ENCODE measurements at places on chromosomes 1 and 21.

DNA sequence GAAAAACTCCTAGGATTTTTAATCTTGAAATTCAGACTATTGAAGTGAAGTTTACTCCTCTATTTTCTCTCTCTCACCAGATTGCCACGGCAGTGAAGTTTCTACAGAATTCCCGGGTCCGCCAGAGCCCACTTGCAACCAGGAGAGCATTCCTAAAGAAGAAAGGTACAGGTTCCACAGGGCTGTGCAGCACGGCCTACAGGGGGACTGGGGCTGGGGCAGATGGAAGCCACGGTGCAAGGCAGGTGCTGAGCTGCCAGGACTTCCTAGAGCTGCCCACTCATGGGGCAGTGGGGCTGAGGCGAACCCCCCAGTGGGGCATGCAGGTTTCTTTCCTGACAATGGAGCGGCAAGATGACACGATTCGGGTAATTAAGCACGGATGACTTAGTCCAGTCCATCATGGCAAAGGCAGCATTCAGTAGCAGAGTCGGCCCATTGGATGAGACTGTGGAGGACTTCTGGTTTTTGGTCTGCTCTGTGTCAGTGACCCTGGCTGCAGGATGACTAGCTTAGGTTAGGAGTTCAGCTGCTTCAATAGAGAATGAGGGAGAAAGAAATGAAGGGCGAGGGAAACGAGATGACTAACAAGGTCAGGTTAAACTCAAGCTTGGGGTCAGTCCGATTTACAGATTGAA is 61.5 kb downstream of the PEX14 start:
- peak; percentile 46 for DNase-seq

- no peak for DNase-seq
These were observed 67.5 kb upstream of the DUSP10 start for GRCh38 chr1:221809091-221810029.

DNA sequence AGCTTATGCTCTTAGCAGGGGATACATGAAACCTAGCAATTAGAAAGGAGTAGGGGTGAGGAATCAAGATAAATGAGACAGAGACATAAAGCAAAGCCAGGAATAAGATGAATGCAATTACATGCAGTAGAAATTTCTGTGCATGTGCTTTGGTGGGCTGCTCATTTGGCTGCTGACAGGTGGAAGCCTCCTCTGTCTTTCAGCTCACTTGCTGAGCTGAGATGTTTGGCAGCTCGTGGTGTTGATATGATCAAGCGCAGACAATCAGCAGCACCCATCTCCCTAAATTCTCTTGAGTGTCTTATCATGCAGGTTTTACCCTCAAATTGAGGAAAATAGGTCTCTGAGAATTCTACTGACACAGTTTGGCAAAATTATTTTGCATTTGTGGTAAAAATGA is 108.3 kb upstream of the CD34 start:
- DNase-seq: no peak

DNA sequence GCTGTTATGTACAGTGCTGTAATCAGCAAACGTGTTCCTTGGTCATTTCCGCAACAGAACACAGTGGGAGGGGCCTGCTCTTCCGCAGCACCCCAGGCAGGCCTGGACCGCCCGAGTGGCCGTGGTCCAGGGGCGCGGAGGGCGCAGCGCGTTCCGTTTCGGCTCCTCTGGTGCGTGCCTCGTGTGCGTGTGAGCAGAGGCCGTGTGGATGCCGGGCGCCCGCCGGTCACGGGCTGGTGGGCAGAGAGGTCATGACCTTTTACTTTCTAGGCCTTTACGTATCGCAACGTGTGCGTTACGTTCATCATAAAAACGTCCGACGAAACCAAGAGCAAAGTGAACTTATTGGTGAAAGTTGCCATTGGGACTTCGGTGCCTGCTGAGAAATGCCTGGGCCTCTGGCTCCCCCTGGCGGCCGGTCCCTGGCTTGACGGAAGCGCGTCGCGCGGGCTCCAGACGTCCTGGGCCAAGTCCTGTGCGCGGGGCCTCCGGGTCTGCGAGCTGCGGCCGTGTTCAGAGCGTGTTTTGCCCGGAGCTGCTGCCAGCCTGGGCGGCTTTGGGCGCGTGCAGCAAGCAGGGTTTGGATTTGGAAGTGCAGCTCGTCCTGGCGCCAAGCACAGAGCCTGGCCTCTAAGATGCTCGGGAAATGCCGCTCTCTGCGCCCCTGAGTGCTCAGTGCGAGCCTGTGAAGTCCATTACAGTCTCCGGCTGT is 34.4 kb downstream of the COL18A1 start:
- peak; percentile 87 for DNase-seq

- no peak for DNase-seq
These were observed 519.7 kb upstream of the PRMT6 start for GRCh38 chr1:106536741-106537140.

DNA sequence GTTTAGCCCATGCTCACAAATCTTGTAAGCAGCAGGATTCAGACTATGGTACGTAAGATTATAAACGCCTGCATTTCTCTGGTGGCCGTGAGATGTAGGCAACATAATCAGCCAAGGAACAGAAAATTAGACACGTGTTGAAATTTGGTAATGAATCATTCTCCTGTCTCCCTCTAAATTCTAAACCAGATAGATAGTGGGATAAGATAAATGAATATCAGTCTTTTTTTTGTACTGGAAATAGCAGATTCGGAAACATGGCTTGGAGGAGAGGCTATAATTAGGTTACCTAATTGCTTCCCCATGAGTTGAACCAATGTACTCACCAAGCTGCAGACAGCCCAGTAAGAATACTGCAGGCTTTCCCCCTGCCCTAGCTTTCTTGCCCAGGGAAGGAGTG is 172.3 kb downstream of the TGFB2 start:
- no peak for DNase-seq

DNA sequence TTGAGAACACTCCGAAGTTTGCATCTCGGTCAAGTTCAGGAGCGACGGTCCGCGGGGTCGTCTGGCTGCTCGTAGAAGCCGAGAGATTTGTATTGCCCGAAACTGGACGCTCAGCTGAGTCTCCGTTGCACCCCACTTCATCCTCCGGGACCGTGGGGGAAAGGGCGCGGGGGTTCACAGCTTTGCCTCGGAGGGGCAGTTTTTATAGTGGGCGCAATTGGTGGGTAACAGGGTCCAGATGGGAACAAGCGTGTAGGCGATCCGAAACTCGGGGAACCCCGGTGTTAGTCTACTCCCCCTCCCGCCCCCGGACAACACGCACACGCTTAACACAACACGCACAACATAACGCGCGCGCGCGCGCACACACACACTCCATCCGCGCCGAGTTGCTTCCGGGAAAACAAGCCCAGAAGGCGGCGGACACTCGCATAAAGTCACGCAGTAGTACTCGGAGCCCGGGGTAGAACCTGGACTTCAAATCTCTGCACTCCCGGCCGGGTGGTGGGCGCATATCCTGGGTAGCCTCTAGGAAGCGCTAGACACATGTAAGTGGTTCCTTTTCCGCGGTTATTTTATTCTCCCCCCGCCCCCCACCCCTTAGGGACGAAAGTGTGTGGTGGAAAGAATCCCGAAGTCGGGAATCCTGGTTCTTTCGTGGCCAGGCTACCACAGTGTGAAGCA is 1.1 kb upstream of the JUN start:
- DNase-seq: peak; percentile 93

DNA sequence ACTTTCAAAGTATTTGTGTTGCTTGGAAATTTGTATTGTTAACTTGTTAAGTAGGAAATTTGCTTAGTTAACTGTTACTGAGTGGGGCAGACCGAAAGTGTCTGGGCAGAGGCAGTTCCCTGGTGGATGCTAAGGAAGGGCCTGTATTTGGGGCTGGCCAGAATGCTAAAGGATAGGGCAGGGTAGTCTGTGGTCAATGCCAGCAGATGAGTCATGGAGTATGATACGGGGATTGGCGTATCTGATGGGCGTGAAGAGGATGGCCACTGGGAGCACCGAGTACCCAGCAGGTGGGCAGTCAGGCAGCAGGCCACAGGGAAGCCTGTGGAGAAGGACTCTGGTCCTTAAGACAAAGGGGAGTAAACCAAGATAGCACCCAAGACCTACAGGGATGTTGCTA is 46.6 kb upstream of the SCAF4 start:
- peak; percentile 9 for DNase-seq

GRCh38 chr21:15285556-15285955 is 220.8 kb upstream of the NRIP1 start:
- peak; percentile 5 for DNase-seq

DNA sequence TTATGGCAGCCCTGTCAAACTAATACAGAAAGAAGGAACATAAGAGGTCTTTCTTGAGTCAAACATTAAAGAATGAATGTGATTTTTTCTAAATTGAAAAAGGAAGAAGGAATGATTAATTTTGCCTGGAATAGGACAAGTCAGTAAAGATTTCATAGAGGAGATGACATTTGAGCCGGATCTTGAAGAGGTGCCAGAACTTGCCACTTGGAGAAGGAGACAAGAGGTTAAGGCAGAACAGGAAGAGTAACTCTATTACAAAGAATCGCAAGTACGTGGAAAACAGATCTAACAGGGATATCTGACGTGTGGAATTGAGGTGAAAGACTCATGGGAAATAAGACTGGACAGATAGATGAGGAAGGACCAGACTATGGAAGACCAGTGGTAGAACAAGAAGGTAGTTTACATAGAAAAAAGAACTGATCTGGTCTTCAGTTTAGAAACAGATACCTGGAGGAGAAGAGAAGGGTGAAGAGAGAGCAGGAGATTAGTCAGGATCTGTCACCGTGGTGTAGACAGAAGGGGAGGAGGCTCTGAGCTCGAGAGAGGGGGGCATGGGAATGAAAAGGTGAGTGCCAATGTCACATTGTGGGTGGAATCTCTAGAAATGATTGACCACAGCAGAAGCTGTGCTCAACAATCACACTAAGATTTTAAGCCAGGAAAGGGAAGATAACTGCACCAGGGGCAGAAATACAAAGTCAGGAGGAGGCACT is 32.5 kb downstream of the RHOU start:
- no peak for DNase-seq

- DNase-seq: no peak
These were observed 106.4 kb downstream of the C1orf94 start for GRCh38 chr1:34283142-34283541.

- no peak for DNase-seq
These were observed 34.7 kb downstream of the VPS26C start for GRCh38 chr21:37232274-37233018.

- DNase-seq: no peak
These were observed 842 bp downstream of the ATXN7L2 start for GRCh38 chr1:109484519-109484975.

DNA sequence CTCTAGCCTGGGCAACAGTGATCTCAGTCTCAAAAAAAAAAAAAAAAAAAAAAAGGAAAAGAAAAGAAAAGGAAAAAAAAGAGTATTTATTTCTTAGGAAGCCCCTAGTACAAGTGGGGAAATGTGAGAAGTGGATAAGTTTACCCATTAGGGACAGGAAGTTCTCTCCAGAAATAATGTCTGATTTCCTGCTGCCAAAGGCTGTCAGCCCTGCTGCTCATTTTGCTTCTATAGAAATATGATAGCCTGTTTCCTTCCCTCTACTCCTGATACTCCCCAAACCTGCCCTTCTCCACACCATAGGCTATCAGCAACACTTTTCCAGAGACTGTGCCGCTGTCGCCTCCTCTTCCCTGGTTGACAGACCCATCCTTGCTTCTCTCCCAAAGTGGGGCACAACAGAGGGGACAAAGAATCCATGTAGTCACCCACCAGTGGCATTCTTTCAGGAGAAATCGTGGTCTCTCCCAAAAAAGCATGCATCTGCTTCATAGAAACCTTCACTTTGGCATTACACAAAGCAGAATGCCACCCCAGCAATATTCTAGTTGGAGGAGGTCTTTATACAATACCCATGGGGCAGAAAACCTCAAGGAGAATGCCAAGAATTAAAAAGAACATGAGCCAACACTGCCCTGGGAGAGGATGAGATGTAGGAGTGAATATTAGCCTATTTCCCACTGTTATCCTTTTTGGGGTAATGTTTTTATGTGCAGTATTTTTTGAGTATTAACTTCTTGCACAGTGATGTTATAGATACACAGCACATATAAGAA is 166.3 kb upstream of the NR5A2 start:
- DNase-seq: no peak

- no peak for DNase-seq
These were observed 35.3 kb upstream of the ACTL8 start for GRCh38 chr1:17719874-17720273.

Measured in SJCRH30 (cell line).